ENCODE measurements at places on chromosomes 7 and 10. TPM values are rescaled to one million over a fixed set of nuclear protein-coding genes. Genes with fewer than 3 reads are reported as not detected.

Gene ATE1
- 39.2 TPM for total RNA-seq

GRCh38 chr10:88791924-88792323, 10.6 kb upstream of the LIPM start:
- no peak overlapping the region for H3K27ac ChIP-seq
- peaks cover 10% of the 10 kb centered on the region for H3K4me1 ChIP-seq
- H3K36me3 ChIP-seq = no peaks in the 10 kb centered on the region
- no peak overlapping the region for H3K4me3 ChIP-seq

GRCh38 chr7:51023547-51023946, 240.9 kb upstream of the GRB10 start:
- H3K36me3 ChIP-seq = no peaks in the 10 kb centered on the region
- no peak overlapping the region for H3K27ac ChIP-seq
- H3K4me3 ChIP-seq = no peak overlapping the region
- H3K27me3 ChIP-seq = no peaks in the 10 kb centered on the region

Gene GARIN1A
- total RNA-seq = 0.49 TPM

- H3K27me3 ChIP-seq = no peaks in the 10 kb centered on the region
- no peak for DNase-seq
- no peaks in the 10 kb centered on the region for H3K36me3 ChIP-seq
- H3K27ac ChIP-seq = no peak overlapping the region
Observed at GRCh38 chr10:96269438-96270300, 1.7 kb downstream of the BLNK start.

GRCh38 chr7:110027385-110027784, 1063.5 kb upstream of the LRRN3 start:
- no peaks in the 10 kb centered on the region for H3K36me3 ChIP-seq
- no peaks in the 10 kb centered on the region for H3K4me1 ChIP-seq
- no peaks in the 10 kb centered on the region for H3K27me3 ChIP-seq
- DNase-seq = no peak
- no peak overlapping the region for H3K27ac ChIP-seq

- DNase-seq = peak; percentile 4
- no peaks in the 10 kb centered on the region for H3K27me3 ChIP-seq
- peak overlapping the region; percentile 41 for H3K27ac ChIP-seq
- H3K4me1 ChIP-seq = peaks cover 11% of the 10 kb centered on the region
Observed at GRCh38 chr7:105876964-105877601, 684 bp upstream of the ATXN7L1 start.

Gene RAB19
- total RNA-seq = 2.6 TPM

Gene CYP26A1
- 0.17 TPM for total RNA-seq

- no peaks in the 10 kb centered on the region for H3K36me3 ChIP-seq
- no peak overlapping the region for H3K27ac ChIP-seq
- DNase-seq = no peak
- no peak overlapping the region for H3K4me3 ChIP-seq
Observed at GRCh38 chr7:111067682-111068081, 23.2 kb upstream of the LRRN3 start.

Gene CARD11
- 0.57 TPM for total RNA-seq

DNA sequence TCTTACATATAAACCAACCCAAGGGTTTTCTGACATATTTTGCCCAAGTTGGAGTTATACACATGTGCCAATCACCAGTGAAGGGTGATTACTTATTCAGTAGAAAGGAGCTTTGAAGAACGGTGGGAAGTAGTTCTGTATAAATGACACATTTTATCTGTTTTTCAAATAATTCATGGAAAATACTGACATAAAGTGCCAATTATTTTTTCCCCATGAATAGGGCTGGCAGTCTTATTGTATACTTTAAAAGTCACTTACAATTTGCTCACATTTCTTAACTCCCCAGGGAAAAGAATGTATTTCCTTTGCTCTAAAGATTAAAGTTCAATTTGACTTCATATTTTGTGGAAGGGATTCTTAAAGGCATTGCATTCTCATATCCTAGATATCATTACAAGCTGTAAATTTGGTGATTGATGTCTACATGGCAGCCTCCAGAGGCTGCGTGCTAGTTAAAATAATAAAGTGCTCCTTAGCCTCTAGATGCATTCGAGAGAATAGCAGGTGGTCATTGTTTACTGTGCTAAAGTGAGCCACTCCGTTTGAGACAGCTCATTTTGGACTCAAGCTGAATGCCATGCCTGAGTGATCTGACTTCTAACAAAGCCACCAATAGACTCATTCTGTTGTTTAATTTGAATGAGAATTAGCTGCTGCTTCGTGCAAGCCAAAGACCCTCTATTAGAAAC, 148.8 kb upstream of the NRP1 start:
- no peak for DNase-seq
- no peaks in the 10 kb centered on the region for H3K27me3 ChIP-seq
- no peak overlapping the region for H3K27ac ChIP-seq
- no peaks in the 10 kb centered on the region for H3K4me1 ChIP-seq

DNA sequence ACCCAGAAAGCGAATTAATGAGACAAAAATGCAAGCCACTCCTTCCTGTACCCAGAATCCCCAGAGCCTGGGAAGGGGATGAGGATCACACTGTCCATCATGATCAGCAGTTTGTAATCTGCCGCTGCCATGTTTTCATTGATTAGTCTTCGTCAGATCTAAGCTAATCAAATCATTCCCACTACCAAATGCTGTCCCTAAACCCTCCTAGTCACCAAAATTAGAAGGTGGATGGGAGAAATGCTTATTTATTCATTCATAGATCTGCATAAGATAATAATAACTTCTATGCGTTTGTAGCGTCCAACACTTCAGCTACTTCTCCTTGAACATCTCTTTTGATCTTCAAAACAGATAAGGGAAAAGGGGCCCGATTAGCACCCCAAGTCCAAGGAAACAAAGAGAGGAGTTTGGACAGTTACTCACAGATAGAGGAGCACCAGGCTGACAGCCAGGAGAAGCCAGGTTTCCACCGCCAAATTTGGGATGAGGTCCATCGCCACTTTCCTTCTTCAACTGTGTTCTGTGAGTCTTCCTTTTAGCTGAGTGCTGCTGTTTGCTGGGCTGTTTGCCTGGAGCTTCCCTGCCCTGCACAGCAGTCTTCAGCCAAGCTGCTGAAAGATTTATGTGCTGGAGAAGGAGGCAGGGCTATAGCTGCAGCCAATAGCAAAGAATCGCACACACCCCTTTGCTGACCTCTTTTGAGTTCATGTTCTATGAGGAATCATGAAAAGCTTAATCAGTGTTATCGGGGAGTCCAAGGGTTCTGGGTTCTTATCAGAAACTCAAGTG, at the start of gene CYP3A5:
Gene CYP3A5 (minus strand): TSS at position 597 of the 792 bp plus-strand sequence. CDS start 100 bp downstream, at position 497.
- H3K4me3 ChIP-seq = peak within 1 kb of the TSS; percentile 10
- H3K36me3 ChIP-seq = no peaks in the 10 kb centered on the region
- no peak within 1 kb of the TSS for H3K27ac ChIP-seq
- no peaks in the 10 kb centered on the region for H3K27me3 ChIP-seq
- H3K4me1 ChIP-seq = peaks cover 7% of the 10 kb centered on the region
- DNase-seq = peak; percentile 24

- H3K27me3 ChIP-seq = no peaks in the 10 kb centered on the region
- no peak overlapping the region for H3K4me3 ChIP-seq
Observed at GRCh38 chr10:33793793-33794192, 459.3 kb upstream of the NRP1 start.

- H3K36me3 ChIP-seq = no peaks in the 10 kb centered on the region
- 0 out of 2 replicates have a peak, but pooled peaks cover 9% of the 10 kb centered on the region for H3K27me3 ChIP-seq
- DNase-seq = no peak
Observed at GRCh38 chr10:131556897-131557495, 245.5 kb upstream of the TCERG1L start.

- no peaks in the 10 kb centered on the region for H3K36me3 ChIP-seq
- DNase-seq = peak; percentile 16
- H3K4me1 ChIP-seq = no peaks in the 10 kb centered on the region
Observed at GRCh38 chr10:22550732-22551131, 163.6 kb downstream of the PIP4K2A start.

Gene VWDE
- total RNA-seq = 13.7 TPM

Data from HCT116 (cell line).